ENCODE measurements at places on chromosomes 6 and 20.
A peak's percentile ranks its signal among the peaks of the same experiment; 100 is the strongest.

DNA sequence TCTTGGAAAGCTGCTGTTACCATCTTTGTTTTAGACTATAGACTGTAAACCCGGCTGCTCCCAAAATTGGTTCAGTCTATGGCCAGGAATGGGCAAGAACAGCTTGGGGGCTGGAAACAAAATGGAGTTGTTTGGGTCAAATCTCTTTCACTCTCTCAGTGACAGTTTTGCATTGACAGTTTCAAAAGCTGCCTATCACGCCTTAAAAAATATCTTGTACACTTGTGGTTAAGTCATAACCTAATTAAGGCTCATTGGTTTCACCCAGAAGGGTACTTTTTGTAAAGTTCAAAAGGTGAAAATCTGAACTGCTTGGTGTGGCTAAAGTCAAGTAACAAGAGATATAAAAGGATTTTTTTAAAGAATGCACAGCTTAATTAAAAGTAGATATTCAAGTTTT lies 76.1 kb upstream of the PRL start:
- no peak for DNase-seq

DNA sequence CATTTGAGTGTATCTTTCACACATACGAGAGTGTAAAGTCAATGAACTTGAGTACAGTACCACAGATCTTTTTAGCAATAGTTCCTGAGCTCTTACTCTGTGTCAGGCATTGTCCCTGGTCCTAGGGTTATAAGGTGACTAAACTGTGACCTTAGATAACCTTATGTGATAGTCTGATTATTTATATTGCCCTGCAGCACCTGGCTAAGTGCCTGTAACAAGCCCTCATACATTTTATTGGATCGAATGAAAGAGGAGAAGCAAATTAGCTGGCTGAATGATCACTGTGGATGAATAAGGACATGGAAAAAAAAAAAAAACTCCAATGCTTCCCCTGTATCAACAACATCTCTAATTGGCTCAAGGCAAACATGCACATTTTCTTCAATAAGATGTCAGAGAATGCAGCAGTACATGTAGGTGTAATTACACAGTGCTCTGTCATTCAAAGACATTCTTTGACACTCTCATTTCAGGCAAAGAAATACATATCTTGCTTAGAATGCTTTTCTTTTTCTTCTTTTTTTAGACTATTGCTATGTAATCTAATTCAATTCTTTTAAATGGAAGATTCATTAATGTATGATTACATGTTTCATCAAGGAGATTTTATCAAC lies 153.4 kb downstream of the PHACTR1 start:
- no peak for DNase-seq

DNA sequence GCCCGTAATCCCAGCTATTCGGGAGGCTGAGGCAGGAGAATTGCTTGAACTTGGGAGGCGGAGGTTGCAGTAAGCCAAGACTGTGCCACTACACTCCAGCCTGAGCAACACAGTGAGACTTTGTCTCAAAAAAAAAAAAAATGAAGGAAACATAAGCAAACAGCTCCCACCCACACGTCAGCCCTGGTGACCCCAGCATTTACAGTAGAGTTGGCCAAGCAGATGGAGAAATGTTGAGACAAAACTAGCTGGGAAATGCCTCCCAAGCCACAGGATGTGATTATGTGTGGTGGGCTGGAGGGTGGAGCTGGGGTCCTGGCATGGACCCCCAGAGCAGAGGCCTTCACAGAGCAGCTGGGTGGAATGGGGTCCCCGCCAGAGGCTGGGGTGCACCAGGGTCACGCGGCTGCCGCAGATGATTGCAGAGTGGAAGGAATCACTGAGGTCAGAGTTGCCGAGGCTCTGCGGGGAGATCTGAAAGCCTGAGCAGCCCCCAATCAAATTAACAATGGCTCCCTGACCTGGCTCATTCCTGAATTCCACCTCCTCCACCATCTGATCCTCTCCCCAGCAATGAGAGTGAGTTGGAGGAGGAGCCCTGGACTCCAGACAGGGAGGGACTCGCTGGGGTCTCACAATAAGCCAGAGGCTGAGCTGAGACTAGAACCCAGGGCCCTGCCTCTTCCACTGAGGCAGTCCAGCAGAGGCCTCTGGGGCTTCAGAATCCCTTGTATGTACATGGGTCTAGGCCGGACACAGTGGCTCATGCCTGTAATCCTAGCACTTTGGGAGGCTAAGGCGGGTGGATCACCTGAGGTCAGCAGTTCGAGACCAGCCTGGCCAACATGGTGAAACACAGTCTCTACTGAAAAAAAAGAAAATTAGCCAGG lies 34.7 kb upstream of the TGM2 start:
- no peak for DNase-seq

GRCh38 chr6:56851541-56852259 lies 103.2 kb upstream of the BEND6 start:
- DNase-seq: peak; percentile 94

- DNase-seq: no peak
Measured at GRCh38 chr6:51842061-51842803, 245.2 kb downstream of the PKHD1 start.

- DNase-seq: no peak
Measured at GRCh38 chr6:169648092-169648491, 53.7 kb downstream of the WDR27 start.

GRCh38 chr6:13068586-13069210 lies 259.6 kb downstream of the TBC1D7 start:
- no peak for DNase-seq
